ENCODE measurements at places on chromosomes 3 and 15. TPM values are rescaled to one million over a fixed set of nuclear protein-coding genes. Genes with fewer than 3 reads are reported as not detected.

Gene DUOXA1
- 0.73 TPM for total RNA-seq

Gene CTDSPL2
- 19.0 TPM for total RNA-seq

GRCh38 chr3:123084738-123085237 is 18.0 kb downstream of the PDIA5 start:
- DNase-seq: no peak

GRCh38 chr3:127482216-127483004 is 108.1 kb downstream of the TPRA1 start:
- peak; percentile 33 for DNase-seq

DNA sequence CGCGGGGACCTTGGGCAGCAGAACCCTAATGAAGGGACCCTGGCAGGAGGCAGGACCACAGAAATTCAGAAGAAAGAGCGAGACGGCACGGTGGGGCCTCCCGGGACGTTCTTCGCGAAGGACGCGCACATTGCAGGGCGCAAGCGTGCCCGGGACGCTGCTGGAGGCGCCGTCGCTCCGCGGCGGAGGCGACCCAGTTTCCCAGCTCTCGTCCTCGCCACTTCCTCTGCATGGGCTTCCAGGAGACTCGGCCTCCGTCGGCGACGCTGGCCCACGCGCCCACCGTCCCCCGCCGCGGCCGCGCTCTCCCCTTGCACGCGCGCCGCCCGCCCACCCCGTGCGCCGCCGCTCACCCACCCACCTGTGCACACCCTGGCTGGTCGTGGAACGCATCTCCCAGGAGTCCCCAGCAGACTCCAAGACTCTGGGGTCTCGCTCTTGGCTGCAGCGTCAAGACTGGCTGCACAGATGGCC is 31.8 kb upstream of the SMAD3 start:
- DNase-seq: no peak

All from cardiac septum (tissue), 1 donor.